Retinal pigment epithelial cell (primary cell): ENCODE measurements at places on chromosomes 6 and 20.

- DNase-seq = no peak
Observed at GRCh38 chr6:169779092-169779815, 27.8 kb downstream of the ERMARD start.

DNA sequence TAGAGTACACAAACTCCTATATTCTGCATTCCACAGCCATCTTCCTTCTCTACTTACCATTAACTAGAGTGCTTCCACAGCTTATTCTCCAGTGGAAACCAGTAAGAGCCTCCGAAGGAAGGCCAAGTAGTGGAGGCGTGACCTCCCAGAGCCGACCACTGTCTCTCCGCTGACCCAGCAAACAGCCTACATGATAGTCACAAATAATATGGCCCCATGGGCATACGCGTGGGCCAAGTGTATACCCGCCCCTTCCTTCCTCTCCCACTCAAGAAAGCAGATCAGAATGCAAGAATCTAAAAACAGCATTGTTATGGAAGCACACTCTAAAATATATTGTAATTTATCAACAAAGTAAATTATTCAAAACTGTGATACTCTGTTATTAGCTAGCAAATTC lies 526.6 kb upstream of the JARID2 start:
- DNase-seq = no peak

DNA sequence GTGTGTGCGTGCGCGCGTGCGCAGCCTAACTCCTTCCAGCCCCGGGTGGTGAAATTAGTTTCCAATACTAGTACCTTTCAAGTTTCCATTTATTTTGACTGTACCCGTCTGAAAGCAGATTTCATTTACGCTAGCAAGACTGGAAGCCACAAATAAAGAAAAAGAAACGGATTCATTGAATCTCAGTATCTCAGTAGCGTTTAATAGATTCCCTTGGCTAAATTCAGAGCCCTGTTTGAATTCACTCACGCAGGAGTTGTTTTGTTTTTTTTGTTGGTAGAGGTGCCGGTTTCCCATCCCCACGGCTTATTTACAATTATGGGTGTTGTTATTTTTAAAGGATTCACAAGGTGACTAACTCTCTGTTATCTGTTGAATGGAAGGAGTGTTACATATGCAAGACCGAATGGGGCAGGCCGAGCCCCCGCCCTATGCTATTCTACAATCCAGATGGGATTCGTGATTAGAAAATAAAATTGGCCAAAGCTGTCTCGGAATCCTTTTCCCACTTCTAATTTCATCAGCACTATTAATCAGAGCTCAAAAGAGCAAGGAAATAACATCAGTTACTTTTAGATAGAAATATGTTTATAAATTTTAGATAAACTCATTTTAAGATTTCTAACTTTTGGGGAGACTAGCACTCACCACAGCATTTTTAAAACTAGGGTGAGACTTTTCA lies 2.3 kb upstream of the INSM1 start:
- DNase-seq = no peak

- no peak for DNase-seq
Observed at GRCh38 chr20:15475483-15475882, 1097.8 kb downstream of the KIF16B start.

GRCh38 chr6:156150391-156150790 lies 626.8 kb upstream of the ARID1B start:
- DNase-seq = no peak
